Progenitor cell of endocrine pancreas (in vitro differentiated cells): ENCODE measurements at places on chromosomes 2 and 18.

GRCh38 chr2:20985062-20985461, 58.8 kb downstream of the APOB start:
- DNase-seq, result no peak

DNA sequence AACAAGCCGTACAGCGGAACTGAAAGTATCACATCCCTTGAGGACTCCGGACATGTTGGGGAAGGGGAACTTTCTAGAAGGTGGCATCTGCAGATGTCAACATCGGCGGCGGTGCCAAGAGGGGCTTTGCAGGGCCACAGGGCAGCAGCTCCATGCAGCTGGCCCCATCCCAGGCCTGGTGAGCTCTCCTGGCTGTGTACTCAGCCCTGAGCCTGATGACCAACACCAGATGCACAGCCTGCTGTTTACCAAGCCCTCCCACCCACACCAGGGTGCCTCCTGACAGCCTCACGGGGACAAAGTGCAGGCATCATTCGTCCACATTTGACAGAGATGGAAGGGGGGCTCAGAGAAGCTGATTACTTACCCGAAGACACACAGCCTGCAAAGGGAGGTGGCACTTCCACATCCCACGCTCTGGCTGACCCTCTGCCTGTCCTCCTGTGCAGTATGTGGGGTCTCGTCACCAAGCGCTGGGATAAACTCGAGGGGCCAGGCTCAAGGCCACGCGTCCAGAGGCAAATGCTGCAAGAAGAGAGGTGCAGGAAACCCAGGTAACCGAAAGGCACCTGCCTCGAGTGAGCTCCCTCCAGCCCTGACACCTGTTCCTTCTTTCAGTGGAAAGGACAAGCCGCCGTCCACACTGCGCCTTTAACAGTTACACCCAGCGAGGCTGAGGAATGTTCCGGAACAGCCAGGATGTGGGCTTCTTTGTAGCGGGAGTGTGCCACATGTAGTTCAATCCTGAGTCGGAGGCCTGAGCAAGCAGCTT, 69.0 kb upstream of the ASAP2 start:
- DNase-seq, result no peak

DNA sequence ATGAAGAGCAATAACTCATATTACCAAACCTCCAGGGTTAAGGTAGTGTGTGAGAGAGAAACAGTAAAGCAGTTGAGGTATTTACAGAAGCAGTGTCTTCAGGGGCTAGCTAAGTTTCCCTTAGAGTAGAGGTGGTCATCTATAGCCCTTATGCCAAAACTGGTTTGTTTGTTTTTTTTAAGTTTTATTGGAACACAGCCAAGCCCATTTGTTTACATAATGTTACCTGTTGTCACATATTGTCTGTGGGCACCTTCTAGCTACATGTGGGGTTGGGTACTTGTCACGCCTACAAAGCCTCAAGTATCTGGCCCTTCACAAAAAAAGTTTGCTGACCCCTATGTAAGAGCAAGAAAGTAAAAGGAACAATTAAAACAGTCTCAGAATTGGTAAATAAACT, 39.4 kb downstream of the ACTR2 start:
- DNase-seq, result no peak

DNA sequence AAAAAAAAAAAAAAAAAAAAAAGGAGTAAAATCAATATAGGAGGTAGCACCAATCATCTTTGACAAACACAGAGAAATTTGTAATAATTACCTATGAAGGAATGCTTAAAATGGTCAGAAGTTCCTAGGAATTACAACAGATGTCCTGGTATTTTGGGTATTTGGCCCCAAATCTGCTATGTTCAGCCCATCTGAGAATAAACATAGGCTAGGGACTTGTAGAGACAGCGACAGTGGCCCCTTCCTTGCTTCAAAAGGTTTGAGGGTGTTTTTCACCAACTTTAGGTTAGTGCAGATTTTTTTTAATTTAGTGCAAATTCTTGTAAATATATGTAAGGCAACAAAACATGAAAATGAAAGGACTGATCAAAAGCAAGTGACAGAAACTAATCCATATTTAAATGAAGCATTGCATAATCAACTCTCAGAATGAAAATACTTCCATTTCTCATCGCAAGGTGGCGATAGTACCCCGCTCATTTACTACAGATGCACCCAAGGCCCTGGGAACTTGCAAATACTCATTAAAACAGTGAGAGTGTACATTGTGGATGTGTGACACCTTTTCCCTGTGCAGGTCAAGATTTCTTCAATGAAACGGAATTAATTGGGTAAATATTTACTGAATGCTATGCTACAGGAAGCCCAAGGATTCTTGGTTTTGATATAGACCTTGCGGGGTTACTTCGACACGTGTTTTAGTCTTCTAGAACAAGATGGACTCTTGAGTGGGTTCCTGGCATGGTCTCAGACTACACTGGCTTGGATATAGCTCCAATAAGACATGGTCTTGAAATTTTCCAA, 44.6 kb downstream of the FAM124B start:
- DNase-seq, result peak; percentile 35

DNA sequence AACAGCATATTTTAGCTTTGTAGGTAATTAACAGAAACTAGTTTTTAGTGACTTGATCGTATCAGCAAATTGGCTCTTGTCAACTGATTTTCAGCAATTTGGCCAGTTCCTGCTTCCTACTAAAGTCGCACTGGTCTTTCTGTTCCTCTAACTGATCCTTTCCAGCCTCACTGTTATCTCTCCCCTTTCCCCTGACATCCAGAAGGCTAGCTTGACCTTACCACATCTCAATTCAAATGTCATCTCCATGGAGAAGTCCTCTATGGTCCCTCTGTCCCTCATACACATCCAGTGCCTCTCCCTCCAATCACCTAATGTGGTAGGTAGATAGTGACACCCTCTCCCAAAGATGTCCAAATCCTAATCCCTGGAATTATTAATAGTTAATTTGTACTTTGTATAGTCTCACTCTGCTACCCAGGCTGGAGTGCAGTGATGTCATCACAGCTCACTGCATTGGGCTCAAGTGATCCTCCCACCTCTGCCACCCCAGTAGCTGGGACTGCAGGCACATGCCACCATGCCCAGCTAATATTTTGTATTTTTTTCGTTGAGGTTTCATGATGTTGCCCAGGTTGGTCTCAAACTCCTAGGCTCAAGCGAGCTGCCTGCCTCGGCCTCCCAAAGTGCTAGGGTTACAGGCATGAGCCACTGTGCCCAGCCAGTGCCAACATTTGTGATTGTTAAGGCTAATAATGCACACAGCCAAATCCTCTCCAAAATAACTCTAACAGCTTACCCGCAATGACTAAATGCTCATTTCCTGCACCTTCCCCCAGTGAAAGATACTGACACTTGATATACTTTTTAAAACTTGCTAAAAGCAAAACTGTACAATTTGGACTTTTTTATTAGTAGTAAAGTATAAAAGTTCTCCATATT, 16.9 kb downstream of the PSTPIP2 start:
- DNase-seq, result no peak

- DNase-seq, result no peak
Observed at GRCh38 chr2:177767768-177768167, 304.8 kb downstream of the PDE11A start.

- DNase-seq, result no peak
Observed at GRCh38 chr2:27369471-27370025, 590 bp downstream of the EIF2B4 start.

DNA sequence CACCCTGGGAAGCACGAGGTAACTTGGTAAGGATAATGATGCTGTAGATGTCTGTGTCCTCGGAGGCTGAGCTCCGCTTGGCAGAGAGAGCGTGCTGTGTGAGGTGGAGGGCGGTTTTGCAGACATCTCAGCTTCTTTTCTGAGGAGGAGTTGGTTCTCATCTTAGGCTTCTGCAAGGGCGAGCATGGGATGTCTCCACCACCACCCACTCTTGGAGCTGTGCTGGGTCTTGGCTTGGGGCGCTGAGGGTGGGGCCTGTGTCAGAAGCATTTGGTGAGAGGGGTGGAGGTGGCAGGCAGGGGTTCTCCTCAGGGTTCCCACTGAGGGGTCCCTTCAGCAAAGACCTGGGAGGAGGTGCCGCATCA, 9.2 kb downstream of the OXER1 start:
- DNase-seq, result no peak

DNA sequence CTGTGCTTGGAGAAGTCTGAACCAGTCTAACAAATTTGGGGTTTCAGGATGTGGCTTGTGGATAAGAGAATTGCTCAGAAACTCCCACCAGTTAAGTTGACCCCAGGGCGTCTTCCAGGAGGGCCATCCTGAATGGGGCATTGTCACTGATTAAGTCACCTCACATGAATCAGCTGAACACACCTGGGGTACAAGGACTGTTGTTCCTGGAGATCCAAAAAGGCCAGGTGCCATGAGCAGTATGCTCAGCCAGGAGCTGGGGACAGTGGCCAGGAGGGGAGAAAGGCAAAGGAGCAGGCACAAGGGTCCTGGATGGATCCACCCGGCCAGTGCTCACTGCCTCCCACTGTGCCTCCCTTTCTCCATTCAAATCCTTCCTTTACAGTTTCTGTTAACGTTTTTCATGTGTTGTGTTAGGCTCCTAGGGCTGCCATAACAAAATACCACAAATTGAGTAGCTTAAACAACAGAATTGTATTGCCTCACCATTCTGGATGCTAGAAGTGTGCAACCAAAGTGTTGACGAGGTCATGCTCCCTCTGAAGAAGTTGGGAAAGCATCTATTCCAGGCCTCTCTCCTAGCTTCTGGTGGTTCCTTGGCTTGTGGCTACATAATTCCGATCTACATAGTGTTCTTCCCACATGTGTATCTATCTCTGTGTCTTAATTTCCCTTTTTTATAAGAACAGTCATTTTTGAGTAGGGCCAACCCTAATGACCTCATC, 33.4 kb downstream of the TRABD2A start:
- no peak for DNase-seq

- DNase-seq, result no peak
Observed at GRCh38 chr2:195648787-195649186, 8.2 kb upstream of the SLC39A10 start.

DNA sequence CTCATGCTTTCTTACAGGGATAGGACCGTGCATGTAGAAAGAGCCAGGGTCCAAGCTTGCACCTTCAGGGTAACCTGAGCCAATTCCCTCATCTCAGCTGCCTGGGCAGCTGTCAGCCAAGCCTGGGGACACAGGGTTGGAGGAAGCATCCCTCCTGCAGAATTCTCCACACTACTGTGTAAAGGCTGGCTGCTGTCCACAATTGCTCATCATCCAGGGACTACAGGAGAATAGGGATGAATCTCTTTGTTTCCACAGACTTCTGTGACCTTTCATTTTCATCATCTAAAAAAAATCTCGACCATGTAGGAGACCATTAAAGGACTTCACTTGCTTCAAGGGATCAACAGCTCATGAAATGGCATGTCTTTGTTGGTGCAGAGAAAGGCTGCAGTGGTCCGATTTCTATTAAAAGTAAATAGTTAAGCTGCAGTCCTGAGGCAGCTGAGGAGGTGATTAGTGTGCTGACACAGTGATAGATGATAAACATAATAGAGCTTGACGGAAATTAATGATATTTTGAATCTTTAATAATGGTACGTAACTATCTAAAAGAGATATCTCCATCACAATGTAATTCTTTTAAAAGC, 74.4 kb upstream of the COPS8 start:
- DNase-seq, result no peak

- peak; percentile 76 for DNase-seq
Observed at GRCh38 chr18:8696749-8697211, 8.6 kb upstream of the MTCL1 start.

DNA sequence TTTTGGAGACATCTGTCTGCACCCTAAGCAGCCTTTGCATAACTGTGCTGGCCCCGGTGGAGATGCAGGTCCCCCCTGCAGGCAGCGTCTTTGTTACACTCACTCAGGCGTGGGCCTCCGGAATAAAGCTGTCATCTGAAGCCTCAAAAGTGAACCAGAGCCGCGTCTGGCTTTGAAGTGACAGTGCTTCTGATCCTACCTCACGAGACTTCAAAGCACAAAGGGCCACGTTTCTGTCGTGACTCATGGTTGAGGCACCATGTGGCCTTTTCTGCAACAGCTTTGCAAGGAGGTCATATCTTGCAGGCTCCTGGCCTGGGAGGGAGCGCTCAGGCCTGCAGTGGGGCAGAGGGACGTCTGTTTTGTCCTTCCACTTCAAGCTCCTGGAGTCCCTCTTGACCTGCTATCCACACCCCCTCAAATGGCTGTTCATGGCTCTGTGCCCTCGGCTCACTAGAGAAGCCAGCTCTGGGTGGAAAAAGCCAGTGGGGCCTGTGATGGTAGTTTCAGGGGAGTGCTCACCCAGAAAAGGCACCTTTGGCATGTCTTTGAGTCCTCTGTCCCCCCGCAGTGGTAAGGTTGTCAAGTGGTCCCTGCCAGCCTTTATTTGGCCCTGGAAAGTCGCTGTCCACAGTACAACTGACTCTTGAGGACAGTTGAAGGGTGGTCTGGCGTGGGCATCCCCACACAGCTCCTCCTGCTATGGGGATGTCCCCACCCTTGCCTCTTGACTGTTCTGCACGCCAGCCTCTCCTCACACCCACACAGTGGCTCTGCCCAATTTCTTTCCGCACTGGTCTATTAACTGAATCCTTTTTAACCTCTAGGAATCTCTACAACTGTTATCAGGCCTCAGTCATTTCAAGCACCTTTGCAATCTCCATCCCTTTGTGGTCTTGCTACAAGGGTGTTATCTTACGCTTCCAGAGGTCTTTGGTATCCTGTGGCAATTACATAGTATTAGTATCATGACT, 19.3 kb downstream of the GPR55 start:
- no peak for DNase-seq

DNA sequence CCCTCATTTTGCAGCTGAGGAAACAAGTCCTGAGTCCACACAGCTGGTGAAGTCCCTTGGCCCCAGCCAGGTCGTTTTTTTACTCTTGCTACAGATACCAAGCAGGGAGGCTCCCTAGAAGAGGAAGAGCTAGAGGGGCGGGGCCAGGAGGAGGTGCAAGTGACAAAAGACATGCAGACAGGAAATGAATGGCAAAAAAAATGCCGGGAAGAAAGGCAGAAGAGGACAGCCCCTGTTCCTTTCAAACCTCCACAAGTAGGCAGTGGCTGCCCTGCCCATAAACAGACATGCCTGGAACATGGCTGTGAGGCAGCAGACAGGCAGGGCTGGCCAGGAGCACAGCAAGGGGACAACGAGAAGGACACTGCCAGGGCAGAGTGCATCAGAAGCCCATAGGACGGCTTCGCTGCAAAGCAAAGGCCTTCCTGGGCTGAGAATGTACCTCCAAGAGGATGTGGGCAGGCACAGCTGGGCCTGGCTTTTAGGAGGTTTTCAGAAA, 108.7 kb downstream of the ZBTB7C start:
- no peak for DNase-seq

- no peak for DNase-seq
Observed at GRCh38 chr2:120317916-120318315, 28.0 kb upstream of the INHBB start.

DNA sequence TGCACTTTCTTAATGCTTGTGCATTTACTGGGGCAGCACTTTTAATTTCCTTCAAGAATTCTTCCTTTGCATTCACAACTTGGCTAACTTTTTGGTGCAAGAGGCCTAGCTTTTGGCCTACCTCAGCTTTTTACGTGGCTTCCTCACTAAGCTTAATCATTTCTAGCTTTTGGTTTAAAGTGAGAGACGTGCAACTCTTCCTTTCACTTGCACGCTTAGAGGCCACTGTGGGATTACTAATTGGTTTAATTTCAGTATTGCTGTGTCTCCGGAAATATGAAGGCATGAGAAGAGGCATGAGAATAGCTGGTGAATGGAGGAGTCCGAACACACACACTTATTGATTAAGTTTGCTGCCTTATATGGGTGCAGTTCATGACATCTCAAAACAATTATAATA, 354.1 kb downstream of the DLGAP1 start:
- no peak for DNase-seq
